ENCODE measurements at places on chromosomes 1 and 21.

DNA sequence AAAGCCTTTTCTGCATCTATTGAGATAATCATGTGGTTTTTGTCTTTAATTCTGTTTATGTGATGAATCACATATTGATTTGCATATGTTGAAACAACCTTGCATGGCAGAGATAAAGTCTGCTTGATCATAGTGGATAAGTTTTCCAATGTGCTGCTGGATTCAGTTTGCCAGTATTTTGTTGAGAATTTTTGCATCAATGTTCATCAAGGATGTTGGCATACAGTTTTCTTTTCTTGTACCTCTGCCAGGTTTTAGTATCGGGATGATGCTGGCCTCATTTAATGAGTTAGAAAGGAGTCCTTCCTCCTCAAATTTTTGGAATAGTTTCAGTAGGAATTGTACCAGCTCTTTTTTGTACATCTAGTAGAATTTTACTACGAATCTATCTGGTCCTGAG lies 55.0 kb downstream of the COL24A1 start:
- no peak for DNase-seq

DNA sequence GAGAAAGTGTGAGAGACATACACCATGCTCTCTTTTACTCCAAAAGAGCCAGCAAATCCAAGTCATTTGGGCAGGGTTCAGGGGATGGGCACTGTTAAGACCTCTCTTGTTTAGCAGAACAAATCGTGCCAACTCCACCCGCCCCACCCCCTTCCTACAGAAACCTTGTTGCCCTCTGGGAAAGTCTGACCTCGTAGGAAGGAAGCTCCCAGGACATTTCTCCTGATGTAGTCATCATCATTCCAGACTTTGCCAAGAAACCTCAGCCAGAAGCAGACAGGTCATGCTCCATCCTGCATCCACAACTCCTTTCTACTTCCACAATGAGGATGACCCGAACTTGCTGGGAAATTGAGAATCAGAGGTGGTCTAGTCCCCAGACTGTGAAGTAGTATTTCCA lies 57.7 kb downstream of the UBE2T start:
- DNase-seq: no peak

DNA sequence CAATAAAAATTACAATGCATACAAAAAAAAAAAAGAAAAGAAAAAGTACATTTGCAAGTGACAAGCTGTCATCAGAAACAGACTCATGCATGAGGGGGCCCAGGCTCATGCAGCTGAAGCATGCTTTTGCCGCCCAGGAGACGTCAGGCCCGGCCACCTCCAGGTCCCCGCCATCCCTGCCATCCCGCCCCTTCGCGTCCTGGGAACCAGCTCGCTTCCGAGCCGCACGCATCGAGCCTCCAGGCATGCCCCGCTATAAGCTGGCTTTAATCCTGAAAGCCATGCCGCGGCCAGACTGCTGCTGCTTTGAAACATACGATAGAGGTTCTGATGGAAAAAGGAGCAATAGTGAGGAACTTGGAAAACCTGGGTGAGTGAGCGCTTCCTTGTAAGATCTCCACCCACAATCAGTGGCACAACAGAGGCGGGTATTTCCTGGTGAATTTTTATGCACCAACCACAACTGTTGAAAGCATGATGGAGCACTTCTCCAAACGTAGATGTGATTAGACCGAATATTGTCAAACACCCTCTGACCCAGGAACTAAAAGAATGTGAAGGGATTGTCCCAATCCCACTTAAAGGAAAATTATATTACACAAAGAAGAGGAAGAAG lies 113.7 kb downstream of the FAF1 start:
- no peak for DNase-seq

GRCh38 chr1:221468546-221468945 lies 273.3 kb downstream of the DUSP10 start:
- DNase-seq: no peak

GRCh38 chr1:160161965-160162705 lies 10.7 kb downstream of the ATP1A4 start:
- no peak for DNase-seq

DNA sequence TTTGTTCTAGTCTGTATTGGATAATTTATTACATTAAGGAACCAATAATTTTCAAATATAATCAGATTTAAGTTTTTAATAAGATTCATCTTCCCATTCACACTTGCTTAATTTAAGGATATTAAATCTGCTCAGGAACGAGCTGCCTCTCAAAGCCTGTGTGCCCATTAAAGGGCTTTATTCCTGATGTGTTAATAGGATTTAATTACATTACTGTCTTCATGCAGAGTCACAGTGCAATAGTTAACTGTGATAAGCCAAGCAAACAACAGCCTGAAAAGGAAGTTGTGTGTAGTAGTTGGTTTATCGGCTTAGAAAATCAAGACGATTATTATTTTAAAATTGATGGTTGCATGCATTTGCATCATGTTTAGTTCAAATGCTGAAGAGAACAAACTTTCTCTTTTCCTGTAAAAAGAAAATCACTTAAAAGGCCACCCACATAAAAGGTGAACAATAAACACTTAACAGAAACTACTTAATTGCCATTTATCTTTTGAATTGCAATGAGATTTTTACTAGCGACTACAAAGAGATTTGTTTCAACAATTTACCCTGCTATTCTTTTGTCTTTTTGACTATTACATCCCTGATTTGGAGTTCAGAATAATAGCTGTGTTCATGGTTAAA lies 174.6 kb downstream of the RWDD3 start:
- no peak for DNase-seq

Measured in activated T-helper 1 cell treated with Interleukin-2 at 50 U/mL for 16 hours (primary cell).